ENCODE measurements at places on chromosomes 4 and X. TPM values are rescaled to one million over a fixed set of nuclear protein-coding genes. Genes with fewer than 3 reads are reported as not detected.

The PLP1 gene
- not detected for total RNA-seq

The CHRNA9 gene
- not detected for total RNA-seq

The SRPX gene
- total RNA-seq = 64.1 TPM

The XAGE2 gene
- not detected for total RNA-seq

The FGF5 gene
- 0.25 TPM for total RNA-seq

The PDGFRA gene
- total RNA-seq = 0.76 TPM

The SPACA5 gene
- not detected for total RNA-seq
